ENCODE measurements at places on chromosomes 4 and X. TPM values are rescaled to one million over a fixed set of nuclear protein-coding genes. Genes with fewer than 3 reads are reported as not detected.

Gene ARAP2
- polyA plus RNA-seq: 3.1 TPM

GRCh38 chrX:135484641-135485289 lies 35.7 kb upstream of the INTS6L start:
- no peak for DNase-seq

Gene P2RY8
- polyA plus RNA-seq: 1.4 TPM

DNA sequence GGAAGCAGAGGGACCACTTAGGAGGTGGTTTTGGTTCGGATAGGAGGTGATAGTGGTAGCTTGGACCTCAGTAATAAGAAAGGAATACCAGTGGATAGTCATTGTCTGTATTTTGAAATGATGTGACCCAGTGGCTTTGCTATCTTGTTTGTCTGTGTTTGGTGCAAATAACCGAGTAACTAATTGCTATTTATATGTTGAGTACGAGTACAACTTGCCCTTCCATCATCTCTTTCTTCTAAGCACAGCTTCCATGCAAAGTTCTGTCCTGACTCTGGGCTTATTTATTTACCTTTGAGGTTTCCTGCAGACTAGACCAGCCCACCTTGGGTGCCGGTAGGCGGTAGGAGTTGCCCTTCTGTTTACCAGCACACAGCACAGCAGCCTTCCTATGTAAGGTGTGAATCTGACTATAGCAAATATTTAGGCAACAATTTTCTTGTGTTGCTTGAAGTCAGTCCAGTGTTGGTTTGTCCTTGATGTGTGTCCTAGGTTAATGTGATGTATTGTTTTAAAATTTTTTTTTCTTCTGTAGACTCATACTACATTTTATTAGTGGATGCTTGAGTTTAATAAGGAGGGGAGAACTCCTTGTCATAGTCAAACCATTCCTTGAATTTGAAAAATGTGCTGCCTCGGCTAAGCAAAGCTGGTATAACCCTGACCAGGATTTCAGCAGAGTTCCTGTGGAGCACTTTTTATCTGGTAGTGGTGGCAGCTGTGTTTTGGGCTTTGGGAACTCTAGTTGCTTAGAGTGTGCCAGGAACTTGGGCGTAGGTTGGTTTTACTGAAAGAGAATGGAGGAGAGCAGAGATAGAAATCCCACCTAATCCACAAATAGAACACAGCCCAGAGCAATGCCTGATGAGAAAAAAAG lies 21.9 kb downstream of the PTTG2 start:
- DNase-seq: no peak

Gene HAND2
- not detected for polyA plus RNA-seq

Gene PNMA5
- not detected for polyA plus RNA-seq

Gene SULT1E1
- 0.28 TPM for polyA plus RNA-seq

Gene IRS4
- polyA plus RNA-seq: not detected

DNA sequence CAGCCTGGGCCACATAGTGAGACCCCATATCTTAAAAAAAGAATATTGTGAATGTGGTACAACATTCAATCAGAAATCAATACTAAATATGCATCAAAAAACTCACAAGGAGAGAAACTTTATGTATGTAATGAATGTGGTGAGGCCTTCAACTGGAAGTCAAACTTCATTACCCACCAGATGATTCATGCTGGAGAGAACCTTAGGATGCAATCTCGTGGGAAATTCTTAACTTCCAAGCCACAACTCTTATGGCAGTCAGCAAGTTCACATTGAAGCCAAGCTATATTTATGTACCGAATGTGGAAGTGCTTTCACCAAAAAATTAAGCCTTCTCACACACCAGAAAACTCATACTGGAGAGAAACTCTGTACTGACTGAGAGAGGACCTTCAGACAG lies 84.5 kb upstream of the UXT start:
- DNase-seq: no peak

GRCh38 chrX:101693476-101693875 lies 33.8 kb upstream of the ARMCX2 start:
- DNase-seq: no peak

- DNase-seq: no peak
Measured at GRCh38 chr4:152964335-152964734, 28.2 kb downstream of the FHDC1 start.

DNA sequence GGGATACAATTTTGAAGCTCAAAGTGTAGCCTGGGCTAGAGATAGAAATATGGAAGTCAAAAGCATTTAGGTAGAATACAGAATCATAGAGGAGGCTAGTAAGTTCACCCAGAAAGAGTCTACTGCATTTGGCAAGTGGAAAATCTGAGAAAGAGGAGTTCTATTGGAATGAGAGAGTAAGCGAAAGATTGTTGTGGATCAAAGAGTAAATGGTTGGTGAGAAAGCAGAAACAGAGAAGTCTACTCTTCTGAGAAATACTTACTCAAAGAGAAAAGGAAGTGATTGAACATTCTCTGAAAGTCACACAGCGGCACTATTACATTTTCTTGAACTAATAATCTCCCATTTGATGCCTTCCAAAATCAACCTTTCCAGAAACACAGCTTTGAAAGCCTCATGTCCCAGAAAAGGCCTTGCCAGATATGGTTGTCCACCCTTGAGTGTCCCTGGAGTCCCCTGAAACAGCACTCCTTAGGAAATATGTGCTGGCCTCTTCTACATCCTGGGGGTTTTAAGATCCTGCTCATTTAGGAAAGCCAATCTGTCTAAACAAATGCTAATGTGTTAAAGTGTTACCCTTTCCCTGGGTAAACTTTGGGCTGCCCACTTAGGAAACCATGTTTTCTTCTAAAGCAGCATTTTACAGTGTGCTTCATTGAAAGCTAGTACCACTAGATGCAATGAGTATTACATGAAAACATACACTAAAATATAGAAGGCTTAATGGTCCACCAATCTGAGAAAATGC lies 132.6 kb downstream of the INPP4B start:
- no peak for DNase-seq

- DNase-seq: no peak
Measured at GRCh38 chr4:39626261-39626660, 12.4 kb downstream of the SMIM14 start.

Gene TMEM144
- 3.3 TPM for polyA plus RNA-seq

DNA sequence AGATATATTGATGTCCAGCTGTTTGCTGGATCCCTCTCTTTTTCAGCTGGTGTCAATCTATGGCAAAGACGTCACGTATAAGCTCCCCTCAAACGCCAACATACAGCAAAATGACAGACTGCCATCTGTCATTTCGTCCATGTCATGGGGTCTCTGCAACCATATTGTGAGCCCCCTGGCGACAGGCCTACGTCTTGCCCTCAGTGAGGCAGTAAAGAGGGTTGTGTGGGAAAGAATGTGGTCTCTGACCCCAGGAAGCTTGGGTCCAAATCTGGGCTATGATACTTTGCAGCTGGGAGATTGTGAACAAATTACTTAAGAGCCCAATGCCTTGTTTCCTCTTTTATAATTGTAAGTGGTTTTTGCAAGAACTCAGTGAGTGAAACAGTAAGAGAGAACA lies 7.4 kb downstream of the SUPT20HL2 start:
- DNase-seq: no peak

DNA sequence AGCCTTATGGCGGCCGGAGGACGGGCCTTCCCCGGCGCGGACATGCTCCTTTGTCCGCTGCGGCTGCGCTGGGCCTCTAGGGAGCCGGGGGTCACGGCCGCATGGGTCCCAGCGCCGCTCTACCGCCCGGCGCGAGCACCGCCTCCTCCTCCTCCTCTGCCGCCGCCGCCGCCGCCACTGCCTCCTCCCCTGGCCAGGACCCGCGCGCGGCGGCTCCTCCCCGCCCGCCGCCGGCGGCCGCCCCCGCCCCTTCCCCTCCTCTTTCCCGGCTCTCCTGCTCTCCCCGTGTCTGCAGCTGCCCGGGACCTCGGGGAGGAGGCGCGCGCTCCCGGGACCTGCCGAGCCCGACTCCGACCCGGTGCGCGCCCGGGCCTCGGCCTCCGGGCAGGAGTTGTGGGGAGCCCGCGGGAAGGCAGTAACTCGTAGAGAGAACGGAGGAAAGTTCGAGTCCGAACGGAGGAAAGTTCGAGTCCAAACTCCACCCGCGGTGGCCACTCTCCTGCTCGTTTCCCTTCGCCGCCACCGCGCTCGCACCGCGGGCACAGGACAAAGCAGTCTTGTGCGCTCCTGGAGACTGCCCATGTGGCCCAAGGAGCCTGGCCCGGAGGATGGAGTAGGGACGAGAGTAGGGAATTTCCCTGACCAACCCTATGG lies at the start of gene ADGRA3:
ADGRA3 (minus strand) TSS at position 179 of the 654 bp plus-strand sequence. CDS start 282 bp downstream, outside the sequence.
- DNase-seq: peak; percentile 91

DNA sequence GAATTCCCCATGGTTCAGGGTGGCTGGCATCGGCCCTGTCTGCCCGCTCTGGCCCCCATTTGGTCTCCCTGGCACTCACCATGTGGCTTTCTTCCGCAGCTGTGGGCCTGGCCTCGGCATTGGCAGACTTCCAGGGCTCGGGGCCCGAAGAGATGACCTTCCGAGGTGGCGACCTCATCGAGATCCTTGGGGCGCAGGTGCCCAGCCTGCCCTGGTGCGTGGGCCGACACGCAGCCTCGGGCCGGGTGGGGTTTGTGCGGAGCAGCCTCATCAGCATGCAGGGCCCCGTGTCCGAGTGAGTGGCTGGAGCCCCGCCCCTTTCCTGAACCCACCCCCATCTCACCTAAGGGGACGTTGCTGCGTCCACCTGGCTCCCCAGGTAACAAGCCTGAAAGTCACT lies 20.1 kb downstream of the SH3TC1 start:
- no peak for DNase-seq

DNA sequence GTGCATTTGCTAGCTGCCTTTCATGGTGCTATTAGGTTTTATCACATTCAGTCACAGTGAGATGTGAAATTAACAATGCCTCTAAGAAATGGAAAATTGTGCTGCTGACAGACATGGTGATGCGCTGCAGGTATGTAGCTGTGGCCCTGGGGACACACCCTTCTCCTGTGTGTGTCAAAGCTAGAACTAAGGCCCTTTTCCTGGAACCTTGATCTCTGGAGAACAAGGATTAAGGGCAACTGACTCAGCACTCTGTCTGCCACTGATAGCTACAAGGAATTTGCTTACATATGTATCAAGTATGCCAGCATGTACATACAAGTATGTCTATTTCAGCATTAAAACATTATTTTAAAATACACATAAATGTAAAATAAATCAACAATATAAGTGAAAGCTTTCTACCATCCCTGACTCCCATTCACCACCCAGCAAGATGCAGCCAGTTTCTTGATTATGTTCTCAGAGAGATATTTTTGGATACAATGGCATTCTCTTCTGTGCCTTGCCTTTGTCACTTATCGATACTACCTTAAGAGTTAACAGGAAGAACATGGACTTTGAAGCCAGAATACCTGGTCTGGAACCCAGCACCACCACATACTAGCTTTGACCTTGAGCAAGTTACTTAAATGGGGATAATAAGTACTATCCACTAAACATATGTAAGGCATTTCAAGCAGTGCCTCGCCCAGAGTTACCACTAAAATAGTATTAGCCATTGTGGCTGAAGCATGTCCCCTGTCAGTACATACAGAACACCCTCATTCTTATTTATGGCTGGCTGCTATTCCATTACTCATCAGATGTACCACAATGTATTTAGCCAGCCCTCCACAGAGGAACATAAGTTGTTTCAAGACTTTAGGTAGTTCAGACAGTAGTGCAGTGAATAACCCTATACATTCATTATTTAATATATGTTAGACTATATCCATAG lies 68.5 kb downstream of the NPNT start:
- no peak for DNase-seq

DNA sequence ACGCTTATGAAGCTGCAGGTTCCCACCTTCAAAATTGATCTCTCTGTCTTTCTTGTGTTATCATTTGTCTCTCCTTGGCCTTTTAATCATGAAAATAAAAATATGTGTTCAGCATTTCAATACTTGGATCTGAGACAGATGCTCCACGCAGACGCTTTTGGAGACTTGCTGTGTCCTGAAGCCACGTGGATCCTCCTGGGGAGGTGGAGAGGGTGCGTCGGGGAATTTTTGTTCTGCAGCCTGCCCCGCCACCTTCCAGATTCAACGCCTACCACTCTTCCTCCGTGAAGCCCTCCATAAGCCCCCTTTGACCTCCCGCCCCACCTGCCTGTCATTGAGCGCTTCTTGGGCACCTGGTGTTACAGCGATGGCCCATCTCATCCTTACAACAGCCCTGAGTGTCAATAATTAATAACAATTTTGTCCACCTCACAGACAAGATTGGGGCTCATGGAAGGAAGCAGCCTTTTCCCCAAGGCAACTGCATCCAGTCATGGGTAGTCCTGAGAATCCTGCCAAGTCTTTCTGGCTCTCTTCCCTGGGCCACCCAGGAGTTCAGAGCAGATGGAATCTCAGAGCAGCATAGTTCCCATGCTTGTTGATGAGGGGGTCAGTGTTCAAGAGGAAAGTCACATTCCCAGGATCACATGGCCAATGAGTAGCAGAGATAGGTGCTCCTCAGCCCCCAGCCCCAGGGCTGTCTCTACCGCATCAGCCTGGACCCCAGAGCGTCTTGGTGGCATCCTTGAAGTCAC lies 172.6 kb upstream of the PSAPL1 start:
- DNase-seq: no peak

GRCh38 chr4:123418351-123418931 lies 21.8 kb downstream of the SPRY1 start:
- no peak for DNase-seq

- no peak for DNase-seq
Measured at GRCh38 chr4:36402008-36402758, 120.8 kb downstream of the DTHD1 start.

GRCh38 chr4:7206911-7207567 lies 14.7 kb downstream of the SORCS2 start:
- DNase-seq: no peak

- peak; percentile 29 for DNase-seq
Measured at GRCh38 chr4:137861682-137862081, 329.4 kb upstream of the PCDH18 start.

- DNase-seq: no peak
Measured at GRCh38 chr4:17770845-17771244, 10.6 kb downstream of the FAM184B start.

Gene IL2
- polyA plus RNA-seq: not detected

GRCh38 chr4:76232681-76233080 lies 18.8 kb upstream of the FAM47E start:
- DNase-seq: no peak

DNA sequence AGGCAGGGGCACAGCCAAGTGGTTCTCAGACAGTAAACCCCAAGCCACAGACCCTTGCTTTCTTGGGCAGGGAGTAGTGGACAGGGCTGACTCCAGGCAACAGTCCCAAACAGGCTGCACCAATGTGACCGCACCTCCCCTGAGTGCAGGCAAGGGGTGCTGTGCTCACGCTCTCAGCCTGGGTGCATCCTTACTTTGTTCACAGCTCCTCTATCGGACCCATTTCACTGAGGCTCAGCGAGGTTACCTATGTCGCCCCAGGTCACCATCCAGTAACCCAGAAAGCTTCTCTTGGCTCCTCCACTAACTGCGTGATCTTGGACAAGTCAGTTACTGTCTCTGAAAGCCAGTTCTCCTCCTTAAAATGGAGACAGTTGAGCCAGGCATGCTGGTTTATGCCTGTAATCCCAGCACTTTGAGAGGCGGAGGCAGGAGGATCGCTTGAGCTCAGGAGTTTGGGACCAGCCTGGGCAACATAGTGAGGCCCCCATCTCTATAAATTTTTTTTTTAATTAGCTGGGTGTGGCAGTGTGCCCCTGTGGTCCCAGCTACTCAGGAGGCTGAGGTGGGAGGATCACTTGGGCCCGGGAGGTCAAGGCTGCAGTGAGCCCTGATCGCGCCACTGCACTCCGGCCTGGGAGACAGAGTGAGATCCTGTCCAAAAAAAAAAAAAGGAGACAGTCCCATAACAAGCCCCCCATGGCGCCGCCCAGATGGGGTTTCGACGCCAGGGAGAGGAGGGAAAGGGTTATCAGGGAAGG lies 823 bp upstream of the MAN2B2 start:
- no peak for DNase-seq

Gene TMEM154
- polyA plus RNA-seq: 0.09 TPM

Gene PPP2R2C
- polyA plus RNA-seq: 0.39 TPM

Gene PRAF2
- 47.9 TPM for polyA plus RNA-seq

GRCh38 chr4:168434993-168435392 lies 45.3 kb downstream of the DDX60L start:
- DNase-seq: no peak
